ENCODE measurements at places on chromosomes 11 and 22.

- no peak for DNase-seq
Observed at GRCh38 chr11:130781931-130782330, 134.3 kb downstream of the SNX19 start.

DNA sequence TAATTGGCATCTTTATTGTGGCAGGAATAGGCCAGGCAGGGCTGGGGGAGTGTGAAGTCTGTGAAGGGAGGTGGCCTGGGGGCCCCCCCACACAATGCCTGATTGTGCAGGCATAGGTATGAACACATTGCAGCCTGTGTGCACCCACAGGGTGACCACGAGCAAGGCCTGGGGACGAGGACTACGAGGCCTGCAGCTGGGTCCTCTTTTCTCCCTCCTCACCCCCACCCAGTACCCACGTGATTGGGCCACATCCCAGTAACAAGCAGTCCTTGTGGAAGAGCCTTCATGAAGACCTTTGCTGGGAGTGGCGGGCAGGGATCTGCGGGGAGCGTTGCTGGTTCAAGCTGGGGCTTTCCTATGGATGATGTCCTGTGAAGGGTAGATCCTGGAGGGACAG lies 29.3 kb downstream of the ZBTB16 start:
- DNase-seq = no peak

DNA sequence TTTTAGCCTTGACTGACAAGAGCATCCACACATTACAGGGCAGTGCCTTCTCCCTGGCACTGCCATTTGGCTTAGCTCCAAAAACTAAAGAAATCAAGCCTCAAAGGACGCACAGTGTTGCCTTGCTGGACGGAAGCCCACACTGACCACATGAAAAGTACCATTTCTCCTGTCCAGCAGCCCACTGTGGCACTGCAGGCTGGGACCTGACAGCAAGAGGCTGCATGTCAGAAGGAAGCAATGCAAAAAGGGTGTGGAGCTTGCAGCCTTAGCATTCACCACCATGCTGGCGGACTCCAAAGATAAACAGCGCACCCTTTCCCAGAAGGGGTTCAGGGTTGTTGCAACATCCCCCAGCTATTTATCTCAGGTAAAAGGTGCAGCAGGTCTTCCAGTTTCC lies 109.3 kb upstream of the BMAL1 start:
- DNase-seq = no peak

- DNase-seq = no peak
Observed at GRCh38 chr11:31414338-31414737, 44.7 kb downstream of the DNAJC24 start.

GRCh38 chr11:69372589-69373250 lies 78.8 kb downstream of the MYEOV start:
- DNase-seq = no peak

- no peak for DNase-seq
Observed at GRCh38 chr22:41862160-41862529, 29.2 kb downstream of the SREBF2 start.

DNA sequence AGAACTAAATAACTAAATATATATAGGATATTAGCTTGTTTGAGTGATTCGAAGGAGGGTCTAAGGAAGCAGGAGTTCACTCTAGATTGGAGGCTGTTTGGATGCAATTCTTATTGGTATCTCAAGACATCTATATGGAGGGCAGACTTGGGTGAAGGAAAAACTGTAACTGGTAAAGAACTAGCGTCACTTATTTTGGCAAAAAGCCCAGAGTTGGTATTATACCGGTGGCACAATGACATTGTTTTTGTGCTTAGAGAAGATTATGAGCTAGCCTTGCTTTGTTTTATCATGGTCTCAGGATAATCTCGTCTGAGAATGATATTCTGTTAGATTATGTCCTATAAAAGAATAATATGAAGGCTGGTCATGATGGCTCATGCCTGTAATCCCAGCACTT lies 6.0 kb upstream of the SLC35F2 start:
- DNase-seq = no peak
